ENCODE measurements at places on chromosomes 16 and 17. TPM values are rescaled to one million over a fixed set of nuclear protein-coding genes. Genes with fewer than 3 reads are reported as not detected.
A peak's percentile ranks its signal among the peaks of the same experiment; 100 is the strongest.

- peak; percentile 78 for DNase-seq
- H3K4me1 ChIP-seq: peaks cover 47% of the 10 kb centered on the region
- H3K4me3 ChIP-seq: peak overlapping the region; percentile 92
- H3K27ac ChIP-seq: peak overlapping the region; percentile 99
- peaks cover 47% of the 10 kb centered on the region for H3K36me3 ChIP-seq
These were observed 742 bp downstream of the PFN1 start for GRCh38 chr17:4947411-4948165.

DNA sequence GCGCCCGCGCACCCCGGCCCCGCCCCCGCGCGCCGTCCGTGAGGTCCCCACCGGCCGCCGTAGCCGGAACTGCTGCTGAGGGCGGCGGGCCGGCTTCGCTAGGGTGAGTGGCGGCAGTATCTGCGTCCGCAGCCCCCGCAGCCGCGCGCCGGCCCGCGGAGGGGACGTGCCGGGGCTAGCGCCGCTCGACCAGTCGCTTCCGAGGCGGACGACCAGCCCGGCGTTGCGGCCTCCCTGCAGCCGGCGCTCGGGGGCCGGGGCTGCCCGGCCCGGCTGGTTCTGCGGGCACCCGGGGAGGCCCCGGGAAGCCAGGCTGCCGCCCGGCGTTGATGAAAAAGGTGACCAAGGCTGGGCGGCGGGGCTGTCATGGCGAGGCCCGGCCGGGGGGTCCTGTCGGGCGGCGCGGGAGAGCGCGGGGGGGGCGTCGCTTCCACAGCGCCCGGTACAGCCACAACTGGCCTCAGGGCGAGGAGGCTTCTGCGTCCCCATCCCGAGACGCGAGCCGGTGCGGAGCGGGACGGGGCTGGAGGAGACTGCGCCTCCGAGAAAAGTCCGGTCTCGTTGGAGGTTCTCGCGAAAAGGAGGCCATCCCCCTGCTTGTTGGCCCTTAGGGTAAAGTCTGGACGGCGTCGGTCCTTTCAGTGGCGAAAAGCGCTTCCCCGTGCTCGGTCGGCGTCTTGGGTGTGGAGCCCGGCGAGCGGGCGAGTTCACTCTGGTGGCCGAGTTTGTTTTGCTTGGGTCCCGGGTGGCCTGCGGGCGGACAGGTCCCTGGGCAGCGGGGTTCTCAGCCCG lies at the start of gene CRAMP1:
TSS of gene CRAMP1 (plus strand) at position 41 of the 792 bp plus-strand sequence. CDS start 2,280 bp downstream, outside the sequence.
- peak within 1 kb of the TSS; percentile 90 for H3K4me3 ChIP-seq
- H3K36me3 ChIP-seq: peaks cover 22% of the 10 kb centered on the region
- H3K27ac ChIP-seq: peak within 1 kb of the TSS; percentile 100
- peak; percentile 13 for DNase-seq
- H3K27me3 ChIP-seq: no peaks in the 10 kb centered on the region

GRCh38 chr17:9016941-9017552 lies 4.3 kb upstream of the NTN1 start:
- no peak for DNase-seq
- H3K27ac ChIP-seq: no peak overlapping the region
- no peaks in the 10 kb centered on the region for H3K4me1 ChIP-seq

DNA sequence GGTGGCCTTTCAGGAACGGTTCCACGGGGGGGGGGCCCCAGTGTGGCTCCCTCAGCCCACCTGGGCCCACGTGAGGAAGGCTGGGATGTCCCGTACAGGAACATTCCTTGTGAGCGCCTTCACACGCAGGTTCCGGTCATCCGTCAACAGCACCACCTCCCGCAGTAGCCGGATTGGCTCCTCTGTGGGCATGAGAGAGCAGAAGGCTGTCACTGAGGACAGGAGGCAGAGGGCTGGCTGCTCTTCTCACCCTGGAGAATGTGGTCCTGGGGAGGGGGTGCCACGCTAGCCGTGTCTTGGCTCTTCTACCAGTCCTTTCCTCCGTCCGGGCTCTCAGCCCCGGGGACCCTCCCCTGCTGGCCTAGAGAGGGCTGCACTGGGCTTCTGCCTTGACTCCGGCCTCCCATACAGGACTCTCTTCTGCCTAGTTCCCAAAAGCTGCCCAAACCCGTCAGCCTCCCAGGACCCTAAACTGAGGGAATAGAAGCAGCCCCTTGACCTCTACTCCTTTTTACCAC lies 6.6 kb downstream of the HIC1 start:
- no peak overlapping the region for H3K4me3 ChIP-seq
- peaks cover 32% of the 10 kb centered on the region for H3K4me1 ChIP-seq
- H3K27me3 ChIP-seq: no peaks in the 10 kb centered on the region
- H3K36me3 ChIP-seq: peaks cover 42% of the 10 kb centered on the region
- DNase-seq: no peak

DNA sequence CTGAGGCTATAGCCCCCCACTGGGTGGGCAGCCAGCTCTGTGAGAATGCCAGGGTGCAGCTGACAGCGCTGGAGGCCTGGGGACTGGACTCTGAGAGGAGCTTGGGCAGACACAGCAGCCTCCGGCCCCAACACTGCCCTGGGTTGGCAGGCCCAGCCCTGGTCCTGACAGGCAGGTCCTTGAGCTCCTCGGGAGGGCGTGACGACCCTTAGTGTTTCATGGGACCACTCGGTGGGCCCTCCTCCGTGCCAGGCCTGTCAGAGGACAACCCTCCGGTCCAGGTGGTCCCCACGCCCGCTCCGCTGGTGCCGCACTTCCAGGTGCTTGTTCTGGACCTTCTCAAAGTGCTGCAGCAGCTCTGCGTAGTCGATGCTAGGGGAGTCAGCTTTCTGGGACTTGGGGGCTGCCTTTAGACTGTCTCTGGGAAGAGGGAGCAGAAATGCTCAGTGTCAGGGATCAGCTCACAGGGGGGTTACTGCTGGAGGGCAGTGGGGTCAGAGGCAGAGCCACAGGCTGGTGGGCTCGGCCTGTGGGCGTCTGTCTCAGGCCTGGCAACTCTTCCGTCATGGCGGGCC lies 1.9 kb upstream of the MTSS2 start:
- no peak overlapping the region for H3K27ac ChIP-seq
- H3K36me3 ChIP-seq: no peaks in the 10 kb centered on the region

GRCh38 chr16:87264634-87265033 lies 52.6 kb downstream of the C16orf95 start:
- H3K4me1 ChIP-seq: no peaks in the 10 kb centered on the region
- H3K27ac ChIP-seq: no peak overlapping the region

DNA sequence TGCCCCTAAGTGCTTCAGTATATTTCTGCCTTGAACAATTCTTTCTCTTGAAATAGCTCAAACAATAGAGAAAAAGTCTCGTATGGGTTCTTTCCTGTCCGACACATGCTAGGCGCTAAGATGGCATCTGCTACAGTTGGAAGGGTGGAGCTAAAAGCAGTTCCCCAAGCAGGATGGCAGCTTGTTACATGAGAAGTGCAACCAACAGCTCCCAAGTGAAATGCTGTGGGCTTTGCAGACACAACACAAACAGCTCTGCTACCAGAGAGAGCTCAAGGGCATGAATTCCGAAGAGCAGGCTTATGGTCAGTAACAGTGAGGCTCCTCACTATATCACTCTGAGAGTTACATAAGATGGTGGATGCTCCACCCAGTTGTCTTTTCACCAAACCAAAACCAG lies 83.8 kb downstream of the VPS53 start:
- peaks cover 14% of the 10 kb centered on the region for H3K36me3 ChIP-seq
- H3K4me3 ChIP-seq: no peak overlapping the region
- H3K4me1 ChIP-seq: peaks cover 8% of the 10 kb centered on the region
- H3K27ac ChIP-seq: no peak overlapping the region

DNA sequence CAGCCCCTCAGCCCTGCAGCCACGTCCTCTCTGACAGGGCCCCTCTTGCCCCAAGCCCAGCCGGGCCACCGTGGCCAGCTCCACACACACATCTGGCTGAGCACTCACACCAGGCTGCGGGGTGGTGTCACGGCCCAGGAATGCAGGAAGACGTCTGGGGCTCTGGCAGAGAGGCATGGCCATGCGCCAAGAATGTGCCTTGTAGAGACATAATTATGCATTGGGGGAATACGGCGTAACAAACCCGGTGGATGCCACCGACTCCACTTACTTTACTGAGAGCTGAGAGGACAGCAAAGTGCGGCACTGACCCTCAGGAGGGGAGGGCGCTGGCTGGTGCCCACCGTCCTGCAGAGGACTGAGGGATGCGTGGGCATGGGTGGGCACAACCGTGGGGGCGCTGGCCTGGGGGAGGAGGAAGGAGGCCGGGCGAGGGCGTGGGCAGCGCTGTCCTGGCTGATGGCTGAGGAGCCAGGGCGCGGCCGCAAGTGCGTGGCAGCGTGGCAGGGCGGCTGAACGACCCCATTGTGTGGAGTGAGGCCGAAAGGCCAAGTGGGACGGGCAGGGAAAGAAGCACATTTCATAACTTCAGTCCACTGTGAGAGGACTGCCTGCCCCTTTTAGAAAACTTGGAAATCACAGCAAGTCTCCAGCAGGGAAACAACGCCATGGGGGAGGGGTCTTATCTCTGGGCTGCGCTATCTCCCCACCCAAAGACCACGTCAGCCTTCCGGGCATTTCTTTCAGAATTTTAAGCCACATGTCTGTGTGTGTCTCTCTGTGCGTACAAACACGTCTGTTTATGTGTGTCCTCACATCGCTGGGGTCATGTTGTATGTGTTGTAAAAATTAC lies 30.6 kb downstream of the METRNL start:
- H3K4me1 ChIP-seq: no peaks in the 10 kb centered on the region
- no peaks in the 10 kb centered on the region for H3K36me3 ChIP-seq
- H3K4me3 ChIP-seq: no peak overlapping the region
- H3K27me3 ChIP-seq: peaks cover 6% of the 10 kb centered on the region
- no peak overlapping the region for H3K27ac ChIP-seq

DNA sequence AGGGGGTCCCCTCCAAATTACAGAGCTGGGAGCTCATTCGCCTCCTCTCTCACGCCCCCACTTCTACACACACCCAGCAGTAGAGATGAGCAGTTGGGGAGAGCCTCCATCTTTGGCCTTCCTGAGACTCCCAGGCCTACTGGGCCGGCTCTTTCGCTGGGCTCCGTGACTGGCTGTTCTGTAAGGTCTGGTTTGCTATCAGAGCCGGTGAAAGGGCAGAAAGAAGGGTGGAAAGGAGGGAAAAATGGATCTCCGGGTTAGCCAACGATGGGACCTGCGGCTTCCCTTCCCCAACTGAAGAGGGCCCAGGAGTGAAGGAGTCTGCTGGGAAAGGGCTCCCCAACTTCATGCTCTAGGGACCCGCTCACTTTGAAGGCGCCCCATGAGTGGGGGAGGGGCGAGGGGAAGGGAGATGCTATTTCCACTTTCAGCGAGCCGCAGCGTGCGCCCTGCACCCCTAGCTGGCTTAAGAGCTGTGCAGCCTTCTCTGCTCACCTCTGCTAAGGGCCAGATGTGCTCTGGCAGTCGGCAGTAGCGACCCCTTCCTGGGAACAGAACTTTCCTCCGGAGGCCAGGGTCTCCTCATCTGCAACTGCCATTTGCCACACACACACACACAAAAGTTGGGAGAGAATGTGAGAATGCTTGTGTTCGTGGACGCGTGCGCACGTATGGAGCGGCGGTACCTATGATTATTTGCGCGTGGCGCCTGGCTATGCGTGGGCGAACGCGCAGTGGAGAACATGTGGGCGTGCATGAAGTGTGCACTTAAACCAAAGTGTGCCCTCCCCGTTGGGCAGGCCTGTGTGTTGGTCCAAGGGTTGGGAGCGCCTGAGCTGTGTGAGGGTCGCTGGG lies 2.9 kb upstream of the FOXF1 start:
- peaks cover 19% of the 10 kb centered on the region for H3K4me1 ChIP-seq
- DNase-seq: no peak
- peak overlapping the region; percentile 4 for H3K4me3 ChIP-seq
- peaks cover 69% of the 10 kb centered on the region for H3K27me3 ChIP-seq

- DNase-seq: peak; percentile 65
- peaks cover 34% of the 10 kb centered on the region for H3K36me3 ChIP-seq
- no peak overlapping the region for H3K4me3 ChIP-seq
- no peaks in the 10 kb centered on the region for H3K27me3 ChIP-seq
- peaks cover 6% of the 10 kb centered on the region for H3K4me1 ChIP-seq
These were observed 20.4 kb upstream of the SLC38A8 start for GRCh38 chr16:84062734-84063640.

DNA sequence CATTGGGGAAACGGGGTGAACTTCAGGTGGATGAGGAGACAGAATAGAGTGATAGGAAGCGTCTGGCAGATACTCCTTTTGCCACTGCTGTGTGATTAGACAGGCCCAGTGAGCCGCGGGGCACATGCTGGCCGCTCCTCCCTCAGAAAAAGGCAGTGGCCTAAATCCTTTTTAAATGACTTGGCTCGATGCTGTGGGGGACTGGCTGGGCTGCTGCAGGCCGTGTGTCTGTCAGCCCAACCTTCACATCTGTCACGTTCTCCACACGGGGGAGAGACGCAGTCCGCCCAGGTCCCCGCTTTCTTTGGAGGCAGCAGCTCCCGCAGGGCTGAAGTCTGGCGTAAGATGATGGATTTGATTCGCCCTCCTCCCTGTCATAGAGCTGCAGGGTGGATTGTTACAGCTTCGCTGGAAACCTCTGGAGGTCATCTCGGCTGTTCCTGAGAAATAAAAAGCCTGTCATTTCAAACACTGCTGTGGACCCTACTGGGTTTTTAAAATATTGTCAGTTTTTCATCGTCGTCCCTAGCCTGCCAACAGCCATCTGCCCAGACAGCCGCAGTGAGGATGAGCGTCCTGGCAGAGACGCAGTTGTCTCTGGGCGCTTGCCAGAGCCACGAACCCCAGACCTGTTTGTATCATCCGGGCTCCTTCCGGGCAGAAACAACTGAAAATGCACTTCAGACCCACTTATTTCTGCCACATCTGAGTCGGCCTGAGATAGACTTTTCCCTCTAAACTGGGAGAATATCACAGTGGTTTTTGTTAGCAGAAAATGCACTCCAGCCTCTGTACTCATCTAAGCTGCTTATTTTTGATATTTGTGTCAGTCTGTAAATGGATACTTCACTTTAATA lies 7.0 kb upstream of the TMEM235 start:
- H3K4me3 ChIP-seq: no peak overlapping the region
- no peak overlapping the region for H3K27ac ChIP-seq
- no peak for DNase-seq
- peaks cover 11% of the 10 kb centered on the region for H3K27me3 ChIP-seq
- peaks cover 48% of the 10 kb centered on the region for H3K36me3 ChIP-seq
- peaks cover 15% of the 10 kb centered on the region for H3K4me1 ChIP-seq

The GNGT2 gene
- 15.9 TPM for total RNA-seq

The FN3K gene
- 4.2 TPM for total RNA-seq

The PDE6G gene
- 24.7 TPM for total RNA-seq

The HBA2 gene
- total RNA-seq: not detected

The SLC5A10 gene
- not detected for total RNA-seq

Data from activated CD4-positive, alpha-beta T cell treated with anti-CD3 and anti-CD28 coated beads, Interleukin-2, amount 10 ng/mL, durations not matched to agents 7 days and 5 days (primary cell).